ENCODE measurements at places on chromosomes 3 and 15.

DNA sequence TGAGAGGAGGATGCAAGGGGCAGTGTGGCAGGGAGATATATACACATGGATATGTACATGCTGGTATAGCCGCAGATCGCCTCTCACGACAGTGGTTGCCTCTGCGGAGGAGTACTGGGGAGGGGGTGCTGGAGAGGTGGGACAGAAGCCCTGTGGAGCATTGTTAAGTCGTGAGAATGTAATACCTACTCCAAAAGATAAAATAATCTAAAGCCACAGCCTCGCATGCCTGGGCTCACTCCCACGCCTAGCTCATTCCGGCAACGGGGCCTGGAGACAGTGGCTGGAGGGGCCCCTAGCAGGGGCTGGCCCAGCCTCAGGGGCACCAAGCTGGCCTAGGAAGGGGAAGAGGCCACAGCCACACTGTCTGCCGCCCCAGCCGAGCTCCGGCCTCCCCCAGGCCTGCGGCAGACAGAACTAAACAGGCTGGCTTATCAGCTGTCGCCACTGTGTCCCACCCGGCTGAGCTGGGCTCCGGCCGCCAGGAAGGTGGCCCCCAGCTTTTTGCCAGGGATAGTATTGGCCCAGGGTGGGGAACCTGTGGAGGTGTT, 65.1 kb upstream of the LCTL start:
- DNase-seq = no peak

GRCh38 chr15:71505962-71506361, 304.4 kb upstream of the NR2E3 start:
- DNase-seq = no peak

- DNase-seq = no peak
These were observed 297.8 kb downstream of the EPHA3 start for GRCh38 chr3:89405176-89405575.

DNA sequence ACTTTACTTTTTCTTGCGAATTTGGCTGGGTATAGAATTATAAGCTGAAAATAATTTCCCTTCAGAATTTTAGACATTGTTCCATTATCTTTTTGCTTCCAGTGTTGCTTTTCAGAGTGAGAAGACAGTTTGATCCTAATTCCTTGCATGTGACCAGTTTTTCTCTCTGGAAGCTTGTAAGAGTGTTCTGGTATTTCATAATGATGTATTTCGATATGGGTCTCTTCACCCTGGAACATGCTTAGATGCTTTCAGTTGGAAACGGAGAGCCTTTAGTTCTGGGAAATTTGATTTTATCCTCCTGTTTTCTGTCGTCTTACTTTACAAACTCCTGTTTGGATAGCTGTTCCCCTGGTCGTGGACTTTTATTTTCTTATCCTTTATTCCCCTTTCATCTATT, 13.9 kb downstream of the ALPK3 start:
- DNase-seq = no peak

DNA sequence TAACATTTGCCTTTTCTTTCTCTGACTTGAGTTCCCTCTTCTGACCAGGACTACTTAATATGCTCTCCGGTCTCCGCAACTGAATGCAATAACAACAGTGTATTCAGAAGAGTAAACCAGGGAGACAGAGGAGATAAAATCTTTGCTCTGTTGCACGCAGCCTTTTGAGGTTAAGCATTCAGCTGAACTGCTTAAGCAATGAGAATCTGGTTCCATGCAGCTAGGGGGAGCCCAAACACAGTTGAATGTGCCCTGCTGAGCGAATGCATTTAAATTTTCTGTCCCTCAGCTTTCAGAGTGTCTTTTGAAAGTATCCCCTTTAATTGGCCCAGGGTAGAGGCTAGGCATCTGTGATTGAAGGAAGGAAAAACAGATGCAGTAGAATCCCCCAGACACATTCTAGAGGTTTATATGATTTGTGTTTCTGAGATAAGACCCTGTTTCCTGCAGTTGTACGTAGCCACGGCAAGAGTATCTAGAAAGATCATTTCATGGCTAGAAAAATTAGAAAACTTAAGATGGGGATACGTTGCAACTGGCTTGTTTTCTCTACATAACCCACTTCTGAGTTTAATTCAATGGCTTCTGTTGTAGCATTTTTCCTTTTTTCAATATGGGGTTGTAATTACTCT, 309.6 kb downstream of the TUSC7 start:
- DNase-seq = no peak

DNA sequence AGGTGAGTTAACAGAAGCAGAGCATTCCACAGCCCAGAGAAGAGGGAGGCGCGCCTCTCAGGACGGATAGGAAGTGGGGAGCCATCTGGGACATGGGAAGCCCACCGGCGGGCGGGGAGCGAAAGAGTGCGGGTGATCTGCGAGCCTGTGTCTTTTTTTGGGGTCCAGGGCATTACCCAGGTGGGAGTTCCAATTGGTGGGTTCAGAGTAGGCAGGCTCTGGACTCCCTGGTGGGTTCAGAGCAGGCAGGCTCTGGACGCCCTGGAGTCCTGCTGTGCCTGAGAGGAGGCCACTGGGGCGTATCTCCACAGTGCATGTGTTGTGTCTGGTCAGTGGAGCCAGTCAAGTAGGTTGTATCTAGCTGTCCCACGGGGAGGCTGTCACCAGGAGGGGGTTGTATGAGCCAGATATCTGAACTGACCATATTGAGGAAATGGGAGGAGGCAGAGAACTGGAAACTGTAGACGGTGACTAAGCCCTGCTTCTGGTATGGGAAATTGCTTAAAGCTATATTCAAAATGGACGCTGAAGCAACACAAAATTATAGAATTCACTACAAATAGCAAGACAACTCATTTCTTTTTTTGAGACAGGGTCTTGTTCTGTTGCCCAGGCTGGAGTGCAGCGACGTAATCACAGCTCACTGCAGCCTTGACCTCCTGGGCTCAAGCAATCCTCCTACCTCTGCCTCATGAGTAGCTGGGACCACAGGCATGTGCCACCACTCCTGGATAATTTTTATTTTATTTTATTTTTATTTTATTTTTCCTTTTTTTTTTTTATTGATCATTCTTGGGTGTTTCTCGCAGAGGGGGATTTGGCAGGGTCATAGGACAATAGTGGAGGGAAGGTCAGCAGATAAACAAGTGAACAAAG, 34.5 kb upstream of the CHST2 start:
- no peak for DNase-seq

- DNase-seq = no peak
These were observed 4.7 kb upstream of the FAM240A start for GRCh38 chr3:46607603-46608028.

- DNase-seq = no peak
These were observed 14.7 kb downstream of the TM4SF4 start for GRCh38 chr3:149489060-149489690.

DNA sequence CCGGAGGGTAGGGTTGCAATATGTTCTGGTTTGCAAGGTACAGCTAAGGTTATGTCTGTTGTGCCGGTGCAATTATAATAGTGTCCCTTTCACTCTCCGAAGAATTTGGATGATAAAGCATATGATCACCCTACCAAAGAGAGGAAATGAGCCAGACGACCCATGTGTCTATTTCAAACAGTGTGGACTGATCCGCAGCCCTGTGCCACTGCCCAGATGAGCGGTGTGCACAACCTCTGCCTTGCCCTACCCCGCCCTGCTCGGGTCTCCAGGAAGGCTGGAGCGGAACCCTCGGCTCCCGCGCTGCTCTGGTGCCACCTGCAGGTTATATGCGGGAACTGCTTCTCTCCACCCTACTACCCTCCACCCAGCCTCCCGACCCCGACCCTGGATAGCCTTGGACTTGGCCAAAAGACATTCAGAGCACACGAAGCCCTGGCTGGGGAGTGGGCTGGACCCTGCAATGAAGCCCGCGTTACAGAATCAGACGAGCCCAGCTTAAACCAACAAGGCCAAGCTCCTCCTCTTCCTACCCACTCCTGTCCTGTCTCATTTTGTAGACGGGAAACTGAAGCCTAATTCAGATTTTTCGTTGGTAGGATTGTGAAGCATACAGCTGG, 68.4 kb upstream of the CHRNB4 start:
- DNase-seq = peak; percentile 46

DNA sequence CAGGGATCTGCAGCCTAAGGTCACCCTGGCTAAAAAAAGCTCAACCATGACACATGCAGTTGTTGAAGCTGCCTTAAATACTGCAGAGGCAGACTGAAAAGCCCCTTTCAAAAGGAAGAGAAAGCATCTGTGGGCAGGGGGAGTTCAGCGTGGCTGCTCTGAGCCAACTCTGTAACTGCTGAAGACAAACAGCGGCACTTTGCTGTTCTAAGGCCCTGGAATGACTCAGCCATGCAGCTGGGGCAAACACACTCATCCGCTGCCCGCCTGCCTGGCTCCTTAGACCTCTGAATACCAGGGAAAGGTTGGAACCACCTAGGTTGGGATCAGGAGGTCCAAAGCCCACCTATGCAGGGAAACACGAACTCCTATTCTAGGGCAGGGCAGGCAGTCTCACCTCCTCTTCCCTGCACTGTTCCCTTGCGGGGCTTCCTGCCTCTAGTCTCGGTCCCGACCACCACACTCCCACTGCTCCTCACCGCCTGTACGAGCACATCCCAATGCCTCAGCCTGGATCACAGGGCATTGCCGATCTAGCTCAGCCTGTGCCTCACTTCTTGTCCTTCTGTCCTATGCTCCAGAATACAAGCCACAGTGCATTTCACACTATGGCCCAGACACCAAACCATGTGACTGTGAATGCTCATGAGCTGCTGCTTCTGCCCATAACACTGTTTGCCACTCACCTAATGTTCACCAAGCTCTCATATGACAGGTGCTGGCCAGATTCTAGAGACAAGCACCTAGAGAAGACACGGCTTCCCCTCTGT, 6.6 kb upstream of the MUSTN1 start:
- no peak for DNase-seq

DNA sequence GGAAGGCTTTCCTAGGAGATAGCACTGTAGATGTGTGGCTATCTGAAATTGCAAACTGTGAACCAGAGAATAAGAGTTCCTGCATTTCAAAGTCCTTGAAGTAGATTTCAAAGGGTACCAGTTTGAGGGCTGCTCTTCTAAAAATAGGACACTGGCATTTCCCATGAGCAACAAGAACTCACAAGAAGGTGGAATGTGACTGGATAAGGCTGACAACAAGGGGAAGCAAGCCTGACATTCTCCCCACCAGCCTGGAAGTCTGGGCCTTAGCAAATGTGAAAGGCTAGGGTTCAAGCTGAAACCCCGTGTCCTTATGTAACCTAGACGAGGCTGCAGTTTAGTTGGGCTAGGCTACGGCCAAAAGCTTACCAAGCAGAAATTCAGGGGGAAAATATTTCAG, 18.7 kb upstream of the TJP1 start:
- no peak for DNase-seq

DNA sequence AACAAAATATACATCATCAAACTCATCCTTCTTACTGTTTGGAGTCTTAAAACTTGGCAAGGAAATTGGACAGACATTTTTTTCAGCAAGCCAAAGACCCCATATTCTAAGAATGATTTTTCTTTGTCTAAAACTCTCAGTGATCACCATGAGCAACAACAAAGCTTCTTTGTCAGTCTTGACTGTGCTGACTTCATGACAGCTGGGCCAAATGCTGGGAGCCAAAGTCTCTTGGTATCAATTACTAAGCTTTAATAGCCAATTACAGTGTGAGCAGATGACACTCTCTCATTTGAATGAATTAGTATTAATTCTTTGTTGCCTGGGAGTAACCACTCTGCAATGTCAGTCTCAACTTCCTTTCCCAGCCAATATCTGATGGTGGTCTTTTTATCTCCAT, 48.1 kb upstream of the GK5 start:
- no peak for DNase-seq

DNA sequence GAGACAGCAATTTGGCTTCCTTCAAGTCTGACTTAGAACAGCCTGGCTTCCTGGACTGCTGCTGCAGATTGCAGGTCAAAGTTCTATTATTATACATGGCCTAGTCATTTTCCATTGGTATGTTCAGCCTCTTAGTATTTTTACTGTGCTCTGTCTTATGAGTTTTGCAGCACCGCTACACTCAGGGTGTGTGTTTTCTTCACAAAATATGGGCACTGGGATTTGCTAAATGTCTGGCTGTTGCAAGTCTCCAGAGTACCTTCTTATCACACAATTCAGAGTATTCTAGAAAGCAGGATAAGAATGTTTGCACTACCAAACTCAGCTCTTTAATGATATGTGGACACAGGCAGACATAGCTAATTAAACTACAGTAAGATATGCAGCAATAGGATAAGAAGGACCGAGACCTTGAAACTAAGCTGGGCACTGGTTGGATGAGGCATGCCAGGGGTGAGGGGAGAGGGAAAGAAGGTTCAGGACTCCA, 203.0 kb upstream of the PDZRN3 start:
- DNase-seq = no peak

GRCh38 chr15:71424765-71425164, 309.5 kb downstream of the THSD4 start:
- DNase-seq = no peak

GRCh38 chr15:39564972-39565665, 15.8 kb upstream of the THBS1 start:
- no peak for DNase-seq

DNA sequence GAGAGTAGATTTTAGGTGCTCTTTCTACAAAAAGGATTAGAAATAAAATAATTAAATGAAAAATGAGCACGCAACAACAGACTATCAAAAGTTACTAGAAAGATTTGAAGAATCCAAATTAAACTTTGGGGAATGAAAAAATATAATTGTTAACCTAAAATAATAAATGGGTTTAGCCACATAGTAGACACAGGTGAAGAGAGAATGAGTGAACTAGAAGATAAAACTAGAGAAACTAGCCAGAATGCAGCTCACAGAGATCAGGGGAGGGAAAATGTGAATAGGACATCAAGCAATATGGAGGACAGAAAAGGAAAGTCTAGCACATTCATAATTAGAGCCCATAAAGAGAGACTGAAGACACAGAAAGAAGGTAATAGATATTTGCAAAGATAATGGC, 310.7 kb upstream of the WNT5A start:
- no peak for DNase-seq

- no peak for DNase-seq
These were observed 737 bp upstream of the ITPR1 start for GRCh38 chr3:4492208-4493013.

- DNase-seq = no peak
These were observed 519.8 kb upstream of the GBE1 start for GRCh38 chr3:82281205-82281604.

DNA sequence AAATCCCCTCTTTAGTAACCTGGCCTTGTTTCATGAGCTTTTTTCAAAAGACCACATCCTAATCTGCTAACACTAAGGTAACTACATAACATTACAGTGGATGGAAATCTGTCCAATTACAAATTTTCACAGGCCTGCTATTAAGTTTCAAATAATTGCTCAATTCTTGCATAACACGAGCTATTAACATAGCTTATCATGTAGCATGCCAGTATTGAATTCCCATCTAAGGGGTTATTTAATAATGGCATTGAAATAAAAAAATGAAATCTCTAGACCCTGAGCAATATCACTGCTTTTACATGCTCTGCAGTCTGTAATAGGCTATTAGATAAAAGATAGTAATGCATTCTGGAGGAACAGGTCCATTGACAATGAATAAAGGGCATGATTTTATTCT, 748.3 kb upstream of the NECTIN3 start:
- DNase-seq = no peak

DNA sequence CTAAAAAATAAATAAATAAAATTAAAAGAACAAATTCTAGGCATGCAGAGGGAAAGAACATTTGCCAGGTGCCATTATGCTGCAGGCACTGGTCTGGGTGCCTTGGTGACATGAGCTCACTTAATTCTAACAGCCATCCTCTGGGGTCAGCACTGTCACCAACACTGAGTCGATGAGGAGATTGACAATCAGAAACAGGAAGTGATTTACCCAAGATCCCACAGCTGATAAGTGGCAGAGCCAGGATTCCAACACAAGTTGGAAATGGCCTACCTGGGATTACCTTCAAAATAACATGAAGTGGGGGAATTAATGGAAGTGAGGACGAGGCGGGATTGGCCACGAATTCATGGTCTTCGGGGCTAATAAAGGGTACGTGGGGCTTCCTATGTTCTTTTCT, 3.6 kb downstream of the PLIN1 start:
- DNase-seq = no peak

Measured in stimulated activated CD4-positive, alpha-beta T cell treated with anti-CD3 and anti-CD28 coated beads, Interleukin-2, amount 100 ng/mL, for 4 hours (primary cell).